ENCODE measurements at places on chromosomes 1 and 21. TPM values are rescaled to one million over a fixed set of nuclear protein-coding genes. Genes with fewer than 3 reads are reported as not detected.

UBE2U gene
- total RNA-seq, result not detected

DNALI1 gene
- not detected for total RNA-seq

C1orf198 gene
- 20.0 TPM for total RNA-seq

PLPPR4 gene
- total RNA-seq, result 0.04 TPM

KRTAP19-3 gene
- total RNA-seq, result not detected

PLXNA2 gene
- total RNA-seq, result 6.7 TPM

CLCA4 gene
- total RNA-seq, result not detected

Measured in A375 (cell line).